ENCODE measurements at places on chromosomes 3 and 15.

DNA sequence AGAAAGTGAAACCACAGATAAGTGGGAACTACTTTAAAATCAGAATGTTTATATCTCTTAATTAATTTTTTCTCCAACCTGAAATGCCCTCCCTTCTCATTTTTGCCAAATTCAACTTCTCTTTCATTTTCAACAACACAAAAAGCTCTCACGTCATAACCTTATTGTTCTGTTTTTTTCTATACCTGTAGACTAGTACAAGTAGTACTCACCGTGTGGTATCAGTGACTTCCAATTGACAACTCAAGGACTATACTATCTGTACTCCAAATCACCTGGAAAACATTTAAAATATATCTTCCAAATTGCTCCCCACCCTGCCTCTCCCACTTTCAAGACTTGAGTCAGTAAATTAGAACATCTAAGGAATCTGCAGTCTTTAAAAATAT is 72.8 kb upstream of the ZNF280D start:
- no peak for DNase-seq

- DNase-seq: no peak
Observed at GRCh38 chr3:170734735-170735065, 135.3 kb downstream of the RPL22L1 start.

DNA sequence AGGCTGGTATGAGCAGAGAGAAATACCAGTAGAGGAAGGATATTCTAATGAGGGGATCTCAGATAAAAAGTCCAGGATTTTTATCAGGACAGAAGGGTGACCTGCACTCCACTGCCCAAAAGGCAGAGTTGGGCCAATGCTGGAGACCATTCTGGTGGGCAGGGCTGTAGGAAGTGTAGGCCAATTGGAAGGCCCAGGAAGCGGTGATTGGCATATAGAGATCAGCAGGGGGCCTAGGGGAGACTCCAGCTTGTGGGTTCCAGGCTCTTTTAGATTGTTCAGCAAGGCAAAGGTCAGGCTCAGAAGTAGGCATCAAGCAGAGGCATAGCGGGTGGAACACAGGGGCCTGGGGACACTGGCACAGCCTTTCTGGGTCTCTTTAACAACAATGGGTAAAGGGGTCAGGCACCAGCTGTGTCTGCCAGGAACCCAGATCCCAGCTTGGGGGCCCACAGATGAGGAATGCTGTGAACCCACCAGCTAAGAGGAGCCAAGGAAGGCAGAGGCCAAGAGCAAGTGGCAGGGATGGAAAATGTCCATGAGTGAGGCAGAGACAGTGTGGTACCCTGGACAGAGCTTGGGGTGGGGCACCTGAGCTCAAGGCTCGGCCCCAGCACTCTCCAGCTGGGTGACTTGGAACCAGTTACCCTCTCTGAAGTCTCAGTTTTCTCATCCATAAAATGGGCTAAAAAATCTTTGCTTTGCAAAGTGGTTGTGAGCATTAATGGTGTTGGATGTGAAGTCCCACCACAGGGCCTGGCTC is 27.0 kb upstream of the RASGRF1 start:
- DNase-seq: no peak

GRCh38 chr15:70165716-70166284 is 68.1 kb upstream of the TLE3 start:
- DNase-seq: no peak

DNA sequence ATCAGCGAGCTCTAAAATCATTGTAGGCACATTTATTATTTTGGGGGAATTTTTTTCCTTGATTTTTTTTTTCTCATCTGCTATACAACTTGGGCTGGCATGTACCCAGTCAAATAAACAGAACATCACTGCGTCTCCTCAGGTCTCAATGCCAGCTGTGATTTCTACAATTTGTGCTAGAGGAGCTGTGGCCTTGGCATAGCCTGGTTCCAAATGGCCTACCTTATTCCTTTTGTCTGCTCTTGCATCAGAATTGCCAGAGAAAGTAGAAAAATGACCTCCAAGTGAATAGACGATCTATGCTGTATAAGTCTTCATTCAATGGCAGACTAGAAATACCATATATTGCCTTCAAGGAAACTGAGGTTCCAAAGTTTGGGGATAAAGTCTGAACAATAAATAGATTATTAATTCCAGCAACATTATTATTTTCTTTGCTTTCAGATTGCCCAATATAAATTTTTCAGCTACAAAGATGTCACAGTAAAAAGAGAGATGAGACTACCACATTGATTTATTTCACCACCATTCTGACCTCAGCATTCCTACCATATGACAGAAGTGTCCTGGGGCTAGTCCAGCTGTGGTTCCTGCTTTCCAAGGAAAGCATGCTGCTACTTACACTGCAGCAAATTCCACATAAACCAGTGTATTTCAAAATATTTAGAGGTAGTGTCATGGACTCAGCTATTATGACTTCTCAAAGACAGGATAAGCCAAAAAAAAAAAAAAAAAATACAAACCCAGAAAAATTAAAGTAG is 493.9 kb upstream of the ZNF385D start:
- no peak for DNase-seq

DNA sequence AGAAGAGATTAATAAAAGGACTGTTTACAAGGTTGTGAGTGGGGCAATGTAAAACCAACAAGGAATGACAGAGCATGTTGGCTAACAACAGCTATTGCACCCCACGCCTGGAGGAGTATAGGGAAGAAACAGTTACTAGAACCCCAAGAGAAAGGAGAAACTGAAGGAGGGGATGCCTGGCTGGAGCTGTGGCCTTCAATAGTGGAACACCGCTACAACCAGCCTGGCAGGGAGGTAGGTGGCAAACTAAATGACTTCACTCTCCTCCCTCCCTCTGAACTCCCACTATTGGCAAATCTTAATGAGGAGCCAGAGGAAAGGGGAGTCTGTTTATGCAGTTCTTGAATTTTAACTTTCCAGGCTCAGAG is 7.2 kb upstream of the CD47 start:
- no peak for DNase-seq

GRCh38 chr15:90836296-90836871 is 32.0 kb upstream of the FURIN start:
- DNase-seq: no peak

- no peak for DNase-seq
Observed at GRCh38 chr15:101623367-101624304, 28.5 kb downstream of the TM2D3 start.

GRCh38 chr3:45654397-45654944 is 34.7 kb upstream of the SACM1L start:
- no peak for DNase-seq
